ENCODE measurements at places on chromosomes 3 and 15.
A peak's percentile ranks its signal among the peaks of the same experiment; 100 is the strongest.

DNA sequence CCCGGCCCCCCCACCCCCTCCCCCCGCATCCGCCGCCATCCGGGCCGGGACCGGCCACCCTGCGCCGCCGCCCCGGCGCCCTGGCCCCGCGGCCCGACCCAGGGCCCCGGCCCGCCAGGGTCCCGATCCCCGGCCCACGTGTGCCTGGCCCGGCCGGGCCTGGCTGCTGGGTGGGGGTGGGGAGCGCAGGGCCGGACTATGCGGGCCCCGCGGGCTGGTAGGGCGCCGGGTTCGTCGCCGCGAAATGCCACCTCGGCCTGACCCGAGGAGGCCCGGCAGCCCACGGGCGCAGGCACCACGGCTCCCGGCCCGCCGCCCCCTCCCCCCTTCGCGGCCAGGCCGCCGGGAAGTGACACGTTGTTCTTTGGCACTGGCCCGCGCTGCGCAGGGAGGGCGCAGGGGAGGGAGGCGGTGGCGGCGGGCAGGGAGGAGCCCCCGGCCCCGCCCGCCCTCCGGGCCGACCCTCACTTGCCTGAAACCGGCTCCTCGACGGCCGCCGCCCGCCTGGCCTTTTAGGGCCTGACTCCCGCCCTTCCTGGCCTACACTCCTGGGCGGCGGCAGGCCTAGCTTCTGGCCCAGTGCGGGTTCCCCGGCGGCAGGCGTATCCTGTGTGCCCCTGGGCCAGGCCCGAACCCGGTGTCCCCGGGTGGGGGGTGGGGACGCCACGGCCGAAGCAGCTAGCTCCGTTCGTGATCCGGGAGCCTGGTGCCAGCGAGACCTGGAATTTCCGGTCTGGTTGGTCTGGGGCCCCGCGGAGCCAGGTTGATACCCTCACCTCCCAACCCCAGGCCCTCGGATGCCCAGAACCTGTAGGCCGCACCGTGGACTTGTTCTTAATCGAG is 515 bp downstream of the EIF4G1 start:
- DNase-seq, result no peak

GRCh38 chr15:86855307-86856291 is 775.9 kb downstream of the AGBL1 start:
- no peak for DNase-seq

DNA sequence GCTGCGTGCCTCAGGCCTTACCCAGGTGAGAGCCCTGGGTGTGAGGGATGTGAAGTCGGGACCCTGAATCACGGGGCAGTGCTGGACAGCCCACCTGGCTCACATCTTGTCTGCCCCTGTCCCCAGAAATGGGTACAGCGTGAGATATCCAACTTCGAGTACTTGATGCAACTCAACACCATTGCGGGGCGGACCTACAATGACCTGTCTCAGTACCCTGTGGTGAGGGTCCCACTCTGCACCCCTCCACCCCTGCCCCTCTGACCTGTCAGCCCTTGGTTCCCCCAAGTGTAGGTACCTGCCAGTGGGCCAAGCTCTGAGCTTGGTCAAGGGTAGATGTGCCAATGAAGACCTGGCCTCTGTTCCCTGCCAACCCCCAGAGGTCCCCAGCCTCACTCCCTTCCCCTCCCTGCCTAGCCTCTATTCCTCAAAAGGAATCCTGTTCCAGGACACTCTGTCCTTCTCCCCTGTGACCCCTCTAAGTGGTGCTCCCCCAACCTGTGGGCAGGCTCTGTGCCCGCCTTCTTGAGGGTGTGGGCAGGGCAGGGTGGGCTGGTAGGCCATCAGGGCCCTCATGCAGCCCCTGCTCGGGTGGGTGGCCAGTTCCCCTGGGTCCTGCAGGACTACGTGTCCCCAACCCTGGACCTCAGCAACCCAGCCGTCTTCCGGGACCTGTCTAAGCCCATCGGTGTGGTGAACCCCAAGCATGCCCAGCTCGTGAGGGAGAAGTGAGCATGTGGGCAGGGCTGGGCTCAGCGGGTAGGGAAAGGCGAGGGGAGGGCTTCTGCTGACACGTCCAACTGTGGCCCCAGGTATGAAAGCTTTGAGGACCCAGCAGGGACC is 25.1 kb downstream of the NBEAL2 start:
- no peak for DNase-seq

GRCh38 chr3:153910387-153910786 is 210.8 kb upstream of the ARHGEF26 start:
- no peak for DNase-seq

- no peak for DNase-seq
Observed at GRCh38 chr3:187821616-187822317, 76.5 kb upstream of the BCL6 start.

DNA sequence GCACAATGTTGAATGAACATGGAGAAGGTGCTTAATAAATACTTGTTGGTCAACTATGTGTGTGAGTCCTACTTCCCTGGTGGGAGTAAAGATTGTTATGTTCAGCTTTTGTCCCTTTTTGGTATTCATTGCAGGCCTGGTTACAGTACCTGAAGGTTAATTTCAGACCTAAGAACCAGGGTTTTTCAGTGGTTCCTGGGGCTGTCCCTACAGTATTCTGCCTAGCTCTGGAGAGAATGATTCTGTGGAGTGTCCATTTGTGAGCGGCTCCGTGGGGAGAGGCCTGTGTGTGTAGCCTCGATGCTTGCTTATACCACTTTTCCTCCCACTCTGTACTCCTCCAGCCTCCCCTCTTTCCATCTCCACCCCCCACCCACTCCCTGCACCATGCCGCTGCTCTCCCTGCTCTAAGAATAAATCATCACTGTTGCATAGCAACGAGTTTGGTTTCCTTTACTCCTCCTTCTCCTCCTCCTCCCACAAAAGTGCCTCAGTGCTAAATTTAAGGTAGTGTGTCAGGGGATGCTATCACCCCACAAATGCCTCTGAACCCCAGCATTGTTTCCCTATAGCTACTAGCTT is 150.6 kb upstream of the ROPN1 start:
- no peak for DNase-seq

GRCh38 chr3:191922570-191922969 is 461.6 kb downstream of the PYDC2 start:
- no peak for DNase-seq

GRCh38 chr3:194142156-194142910 is 6.4 kb downstream of the HES1 start:
- peak; percentile 66 for DNase-seq

- no peak for DNase-seq
Observed at GRCh38 chr3:171695426-171695825, 114.9 kb downstream of the PLD1 start.

- no peak for DNase-seq
Observed at GRCh38 chr15:99130314-99130713, 25.4 kb downstream of the SYNM start.

GRCh38 chr15:78855746-78856145 is 16.9 kb upstream of the MORF4L1 start:
- no peak for DNase-seq

DNA sequence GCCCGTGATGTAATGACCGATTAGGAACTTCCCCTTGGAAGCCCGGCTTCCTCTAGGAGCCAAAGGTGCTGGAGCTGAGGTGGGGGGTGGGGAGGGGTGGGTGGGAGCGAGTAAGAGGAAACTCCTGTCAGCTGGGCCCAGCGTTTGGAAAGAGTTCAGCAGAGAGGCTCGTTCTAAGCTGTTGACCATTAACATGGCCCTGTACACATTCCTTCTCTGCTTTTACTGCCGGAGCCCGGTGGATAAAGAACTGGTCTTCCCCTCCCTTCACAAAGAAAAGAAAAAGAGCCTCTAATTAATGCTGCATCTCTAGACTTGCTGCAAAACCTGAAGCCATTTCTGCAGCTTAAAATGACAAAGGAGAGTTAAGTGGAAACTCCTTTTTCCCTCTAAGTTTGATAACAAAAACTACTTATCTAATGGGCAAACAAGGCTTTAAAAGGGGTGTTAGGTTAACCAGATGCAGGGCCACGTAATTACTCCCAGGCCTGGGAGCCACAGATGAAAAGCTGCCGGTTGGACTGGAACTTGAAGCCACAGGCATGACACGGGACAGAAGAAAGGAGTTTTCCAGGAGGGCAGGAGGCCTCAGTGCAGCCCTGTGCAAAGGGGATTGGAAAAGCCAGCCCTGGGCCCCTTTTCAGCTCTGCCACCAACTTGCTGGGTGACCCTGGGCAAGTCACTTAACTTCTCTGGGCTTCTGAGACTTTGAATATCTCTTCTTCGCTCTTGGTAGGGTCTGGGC is 71.3 kb downstream of the SMAD6 start:
- DNase-seq, result no peak

DNA sequence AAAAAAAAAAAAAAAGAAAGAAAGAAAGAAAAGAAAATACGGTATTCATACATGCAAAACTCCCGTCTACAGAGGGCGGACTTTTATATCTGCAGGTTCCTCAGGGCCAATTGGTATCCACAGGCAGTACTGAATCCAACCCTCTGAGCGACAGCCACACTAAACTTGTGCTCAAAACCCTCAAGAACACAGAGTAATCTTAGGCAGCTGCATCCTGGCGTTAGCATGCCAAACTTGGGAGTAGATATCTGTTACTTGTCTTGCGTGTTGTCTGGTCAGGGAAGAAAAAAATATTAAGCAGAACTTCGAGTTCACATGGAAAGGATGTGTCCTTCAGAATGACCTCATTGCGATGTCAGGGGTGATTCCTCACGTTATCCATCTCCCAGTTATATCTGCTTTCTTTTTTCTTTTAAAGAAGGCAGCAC is 12.8 kb downstream of the SNAP23 start:
- DNase-seq, result no peak

DNA sequence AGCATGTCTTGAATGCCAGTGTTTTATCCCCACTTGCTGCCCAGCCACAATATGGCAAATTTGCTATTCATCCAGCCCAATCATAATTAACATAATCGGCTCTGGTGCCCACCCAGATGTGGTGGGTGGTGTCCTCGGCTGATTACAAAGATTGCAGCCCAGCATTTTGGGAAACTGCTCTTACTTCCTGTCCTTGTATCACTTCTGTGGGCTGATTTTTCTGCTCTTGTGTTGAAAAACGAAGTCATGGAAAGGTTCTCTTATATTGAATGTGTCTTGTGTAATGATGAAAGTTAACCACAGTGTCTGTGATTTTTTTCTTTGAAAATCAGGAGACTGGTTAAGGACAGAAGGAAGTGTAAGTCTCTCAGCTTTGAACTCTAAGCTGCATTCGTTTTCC is 141.7 kb downstream of the CACNA2D3 start:
- DNase-seq, result no peak

DNA sequence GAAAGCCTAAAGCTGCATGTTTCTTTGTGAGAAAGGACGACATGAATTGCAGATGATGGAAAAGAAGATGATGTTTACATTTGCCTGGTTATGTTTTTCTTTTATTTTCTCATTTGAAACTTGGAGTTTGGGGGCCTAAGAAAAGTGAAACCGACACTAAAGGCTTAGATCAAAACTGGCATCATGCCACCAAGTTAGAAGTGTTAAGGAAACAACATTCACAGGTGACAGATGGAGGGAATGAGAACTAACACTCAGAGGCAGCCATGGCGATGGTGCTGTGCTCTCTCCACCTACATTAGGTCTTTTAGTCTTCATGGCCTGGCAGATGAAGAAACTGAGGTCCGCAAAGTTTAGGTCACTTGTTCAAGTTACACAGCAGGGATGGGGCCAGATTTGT is 923.6 kb downstream of the TUSC7 start:
- DNase-seq, result no peak

GRCh38 chr3:51336261-51336660 is 48.8 kb upstream of the MANF start:
- no peak for DNase-seq

DNA sequence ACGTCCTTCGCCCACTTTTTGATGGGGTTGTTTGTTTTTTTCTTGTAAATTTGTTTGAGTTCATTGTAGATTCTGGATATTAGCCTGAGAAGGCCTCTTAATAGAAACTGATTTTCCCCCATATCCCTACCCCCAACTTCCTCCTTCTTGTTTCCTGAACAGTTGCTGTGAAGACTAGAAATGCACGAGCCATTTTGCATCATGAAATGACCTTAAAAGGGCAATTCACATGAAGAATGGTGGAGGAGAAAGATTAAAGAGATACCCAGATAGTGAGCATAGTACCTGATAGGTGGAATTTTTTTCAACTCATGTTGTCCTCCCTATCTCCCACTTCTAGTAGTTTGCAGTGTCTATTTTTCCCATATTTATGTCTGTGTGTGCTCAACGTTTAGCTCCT is 55.2 kb upstream of the KCNH8 start:
- no peak for DNase-seq

DNA sequence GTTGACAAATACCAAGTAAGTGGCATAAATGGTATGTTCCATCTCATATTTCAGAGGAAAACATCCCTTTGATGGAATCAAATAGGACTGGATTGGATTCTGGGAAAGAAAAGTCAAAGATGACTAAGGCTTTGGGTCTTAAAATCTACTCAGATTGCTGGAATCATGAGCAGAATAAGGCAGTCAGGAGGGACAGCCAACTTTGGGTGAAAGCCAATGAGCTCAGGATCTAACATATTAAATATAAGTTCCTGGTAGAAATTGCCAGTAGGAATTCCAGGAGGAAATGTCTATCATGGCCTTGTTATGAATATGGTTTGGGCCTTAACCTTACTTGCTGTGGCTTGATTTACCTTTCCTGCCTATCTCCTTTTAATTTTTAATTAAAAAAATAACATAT is 55.3 kb downstream of the ISL2 start:
- no peak for DNase-seq

DNA sequence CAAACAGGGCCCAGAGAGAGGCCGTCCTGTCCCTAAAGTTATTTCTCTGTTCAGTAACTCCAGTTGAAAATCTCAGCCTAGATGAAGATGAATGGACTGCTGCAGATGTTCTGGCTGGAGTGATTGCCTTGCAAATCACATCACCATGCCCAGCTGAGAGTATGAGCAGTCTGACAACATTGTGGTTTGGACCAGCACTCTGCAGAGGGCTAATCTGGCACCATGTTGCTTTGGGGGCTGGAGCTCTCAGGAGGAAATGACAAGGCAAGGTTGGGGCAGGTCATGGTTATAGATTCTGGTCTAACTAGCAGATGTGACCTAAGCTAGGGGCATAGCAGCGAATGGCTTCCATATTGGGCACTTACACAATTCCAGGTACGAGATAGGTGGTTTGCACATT is 314.2 kb downstream of the CLSTN2 start:
- no peak for DNase-seq

GRCh38 chr15:33500432-33501195 is 189.8 kb downstream of the RYR3 start:
- no peak for DNase-seq

DNA sequence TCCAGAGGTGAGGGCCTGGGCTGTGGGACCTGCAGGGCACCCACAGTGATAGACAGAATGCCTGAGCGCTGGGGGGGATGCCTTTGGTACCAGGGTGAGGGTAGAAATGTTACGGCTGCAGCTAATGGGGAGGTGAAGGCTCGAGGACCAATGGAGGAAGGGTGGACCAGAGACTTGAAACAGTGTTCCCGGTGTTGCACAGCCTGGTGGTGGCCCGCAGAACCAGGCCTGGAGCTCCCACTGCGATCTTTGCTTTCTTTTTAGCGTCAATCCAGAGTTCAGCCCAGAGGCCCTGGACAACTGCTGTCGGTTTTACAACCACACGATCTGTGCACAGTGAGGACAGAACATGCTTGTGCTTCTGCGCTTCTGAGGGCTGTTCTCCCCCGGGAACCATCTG is 36.8 kb upstream of the PDE8A start:
- no peak for DNase-seq
